ENCODE measurements at places on chromosomes 16 and 17.

DNA sequence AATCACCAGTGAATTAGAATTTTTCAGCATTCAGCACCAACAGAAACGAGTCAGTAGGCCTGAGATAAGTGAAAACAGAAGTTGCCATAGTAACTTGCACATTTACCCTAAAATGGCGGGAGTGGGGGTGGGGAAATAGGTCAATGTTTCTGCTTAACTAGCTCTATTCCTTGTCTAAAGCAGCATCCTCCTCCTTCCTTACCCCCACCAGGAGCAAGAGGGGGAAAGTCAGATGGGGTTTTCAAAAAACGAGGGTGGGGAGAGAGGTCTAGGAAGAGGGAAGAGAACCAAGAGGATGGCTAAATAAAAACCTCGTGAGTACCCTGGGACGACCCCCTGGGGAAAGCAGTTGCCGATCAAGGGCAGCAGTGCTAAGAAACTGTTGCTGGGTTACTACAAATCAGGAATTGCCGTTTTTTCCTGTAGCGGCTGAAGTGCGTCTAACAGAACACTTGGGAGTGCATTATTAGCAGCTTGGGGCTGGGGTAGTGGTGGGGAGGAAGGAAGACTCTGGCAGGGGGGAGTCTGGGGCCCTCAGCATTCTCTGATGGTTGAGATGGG lies 34.4 kb upstream of the MNT start:
- no peak for DNase-seq

DNA sequence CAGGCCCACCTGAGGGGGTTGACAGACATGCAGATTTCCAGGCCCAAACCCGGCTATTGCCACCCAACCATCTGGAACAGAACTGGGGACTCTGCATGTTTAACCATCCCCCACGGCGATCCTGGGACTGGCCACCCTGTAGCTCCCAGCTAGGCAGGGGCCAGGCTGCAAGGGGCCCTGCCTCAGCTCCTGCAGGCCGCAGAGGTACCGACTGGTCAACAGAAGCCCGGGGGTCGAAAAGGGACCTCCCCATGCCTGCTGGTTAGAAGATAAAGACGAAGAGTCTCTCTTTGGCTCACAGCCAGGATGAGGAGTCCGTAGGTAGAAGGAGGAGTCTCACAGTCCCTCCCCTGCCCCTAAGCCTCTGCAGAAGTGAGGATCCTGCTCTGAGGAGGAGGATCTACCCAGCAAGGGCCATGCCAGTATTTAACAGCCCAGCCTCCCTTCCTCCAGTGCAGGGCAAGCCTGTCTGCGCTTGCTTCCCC lies 223.4 kb upstream of the TNRC6C start:
- DNase-seq = no peak

- DNase-seq = no peak
These were observed 265.9 kb downstream of the SLC39A11 start for GRCh38 chr17:72826602-72827001.

GRCh38 chr17:8887834-8888703 lies 20.6 kb upstream of the PIK3R6 start:
- no peak for DNase-seq
